ENCODE measurements at places on chromosomes 4 and X.

- no peak for DNase-seq
Observed at GRCh38 chr4:101649790-101650515, 140.6 kb upstream of the BANK1 start.

DNA sequence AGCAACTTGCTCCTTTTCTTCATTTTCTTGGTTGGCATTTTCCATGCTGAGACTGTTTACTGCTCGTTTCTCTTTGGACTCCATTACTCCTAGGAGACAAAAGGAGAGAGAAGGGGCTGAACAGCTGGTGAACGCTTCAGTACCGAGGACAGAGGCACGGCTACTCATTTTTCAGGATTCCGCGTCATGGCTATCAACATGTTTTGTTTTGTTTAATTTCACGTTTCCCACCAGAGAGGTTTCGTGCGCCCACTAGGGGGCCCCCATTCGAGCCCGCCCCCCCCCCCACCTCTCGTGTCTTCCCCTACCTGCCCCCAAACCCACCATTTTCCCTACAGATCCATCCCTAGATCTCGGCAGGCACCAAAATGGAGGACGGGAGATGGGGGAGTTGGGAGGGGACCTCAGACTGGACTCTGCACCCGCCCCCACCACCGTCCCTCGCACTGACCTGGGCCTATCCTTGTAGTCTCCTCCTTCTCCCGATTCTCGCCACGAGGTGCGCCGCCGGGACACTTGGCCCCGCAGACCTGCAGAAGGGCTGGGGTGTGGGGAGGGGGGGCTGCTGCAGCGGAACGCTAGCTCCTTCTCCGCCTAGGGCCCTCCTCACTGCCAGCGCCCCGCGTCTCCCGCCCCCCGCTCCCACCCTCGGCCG lies 653 bp downstream of the BEX1 start:
- no peak for DNase-seq

GRCh38 chr4:1211891-1212545 lies 36.9 kb downstream of the CTBP1 start:
- no peak for DNase-seq

- DNase-seq = no peak
Observed at GRCh38 chr4:5373327-5373726, 322.0 kb downstream of the STK32B start.

DNA sequence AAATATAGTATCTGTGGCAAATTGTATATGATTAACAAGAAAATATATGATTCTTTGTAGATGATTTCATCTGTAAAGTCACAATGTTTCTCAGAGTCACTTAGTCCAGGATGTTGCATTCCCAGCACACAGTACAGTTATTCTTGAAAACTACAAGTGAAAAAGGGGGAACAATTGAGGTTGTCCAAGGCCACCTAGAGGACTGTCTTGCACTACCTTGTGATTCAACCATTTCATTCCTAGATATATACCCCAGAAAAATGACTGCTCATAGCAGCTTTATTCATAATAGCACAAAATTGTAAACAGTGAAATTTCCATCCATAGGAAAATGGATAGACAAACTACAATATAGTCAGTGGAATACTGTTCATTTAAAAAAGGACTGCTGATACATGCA lies 16.0 kb downstream of the C4orf33 start:
- DNase-seq = no peak

- no peak for DNase-seq
Observed at GRCh38 chrX:153592966-153593688, 5.8 kb downstream of the CCNQ start.

DNA sequence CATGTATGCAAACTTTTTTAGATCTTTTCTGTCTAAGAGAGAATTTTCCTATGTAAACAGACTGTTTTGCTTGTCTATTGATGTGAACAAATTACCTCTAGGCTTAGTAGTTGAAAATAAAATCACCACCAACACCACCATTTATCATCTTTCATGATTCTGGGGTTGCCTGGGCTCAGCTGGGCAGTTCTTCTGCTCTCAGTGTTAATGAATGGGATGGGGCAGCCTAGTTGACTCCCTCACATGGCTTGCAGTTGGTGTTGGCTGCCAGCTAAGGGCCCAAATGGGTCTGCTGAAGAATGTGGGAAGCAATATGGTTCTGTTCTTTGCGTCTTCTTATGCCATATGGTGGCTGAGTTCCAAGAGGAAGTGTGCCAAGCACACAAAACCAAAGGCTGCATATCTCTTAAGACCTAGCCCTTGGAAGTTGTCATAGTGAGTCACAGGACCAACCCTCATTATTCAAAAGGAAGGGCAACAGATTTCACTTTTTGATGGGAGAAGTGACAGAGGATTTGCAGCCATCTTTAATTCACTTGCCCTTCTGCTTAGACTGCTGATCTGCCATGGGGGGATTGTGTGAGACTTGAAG lies 17.9 kb downstream of the REELD1 start:
- no peak for DNase-seq

DNA sequence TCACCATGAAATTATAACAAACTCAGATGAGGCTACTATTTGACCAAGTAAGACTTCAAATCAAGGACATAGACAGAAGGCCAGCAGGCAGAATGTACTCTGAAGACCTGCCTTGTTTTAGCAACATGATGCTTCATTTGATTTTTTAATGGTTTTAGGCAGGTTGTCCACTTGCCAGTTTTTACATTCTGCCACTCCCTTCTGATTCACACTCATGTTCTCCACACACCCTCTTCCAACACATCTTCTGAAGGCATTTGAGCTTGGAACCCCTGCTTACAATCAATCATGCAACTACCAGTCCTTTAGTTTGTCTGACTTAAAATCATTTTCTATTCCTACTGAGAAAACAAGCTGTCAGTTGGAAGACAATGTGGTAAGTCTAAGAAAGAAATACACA lies 114.9 kb upstream of the SMIM31 start:
- no peak for DNase-seq

DNA sequence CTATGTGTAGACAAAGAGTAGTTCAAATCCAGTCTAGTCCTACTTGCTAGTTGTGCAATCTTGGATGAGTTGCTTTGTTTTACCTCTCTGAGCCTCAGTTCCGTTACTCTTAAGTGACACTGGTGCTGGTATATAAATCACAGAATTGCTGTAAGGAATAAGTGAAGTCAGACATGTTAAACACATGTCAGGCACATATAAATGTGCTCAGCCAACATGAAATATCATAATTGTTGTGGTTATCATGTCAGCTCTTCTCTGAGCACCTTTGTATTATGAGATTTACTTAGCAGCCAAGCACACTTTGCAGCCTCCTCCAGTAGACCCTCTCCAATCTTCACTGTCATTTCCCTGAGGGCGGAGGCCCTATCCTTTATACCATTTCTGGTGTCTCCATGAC lies 87.9 kb upstream of the PAK3 start:
- DNase-seq = no peak

DNA sequence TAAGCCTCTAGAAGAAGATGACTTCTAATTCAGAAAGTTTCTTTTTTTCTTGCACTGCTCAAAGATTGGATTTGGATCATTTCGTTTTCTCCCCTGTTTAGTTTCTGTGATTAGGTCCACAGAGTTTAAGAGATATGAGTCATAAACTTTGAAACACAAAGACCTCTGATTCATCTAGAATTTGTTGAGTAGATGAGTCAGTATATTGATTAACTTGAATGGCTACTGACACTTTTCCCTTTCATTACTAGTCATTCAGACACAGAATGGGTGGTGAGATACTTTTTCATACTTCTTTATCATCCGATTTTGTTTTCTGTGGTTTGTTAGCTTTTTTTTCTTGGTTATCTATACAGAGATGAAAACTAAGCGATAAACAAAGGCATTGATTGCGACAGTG lies 34.1 kb upstream of the AFF2 start:
- no peak for DNase-seq

- no peak for DNase-seq
Observed at GRCh38 chr4:109407027-109407737, 26.4 kb upstream of the SEC24B start.

DNA sequence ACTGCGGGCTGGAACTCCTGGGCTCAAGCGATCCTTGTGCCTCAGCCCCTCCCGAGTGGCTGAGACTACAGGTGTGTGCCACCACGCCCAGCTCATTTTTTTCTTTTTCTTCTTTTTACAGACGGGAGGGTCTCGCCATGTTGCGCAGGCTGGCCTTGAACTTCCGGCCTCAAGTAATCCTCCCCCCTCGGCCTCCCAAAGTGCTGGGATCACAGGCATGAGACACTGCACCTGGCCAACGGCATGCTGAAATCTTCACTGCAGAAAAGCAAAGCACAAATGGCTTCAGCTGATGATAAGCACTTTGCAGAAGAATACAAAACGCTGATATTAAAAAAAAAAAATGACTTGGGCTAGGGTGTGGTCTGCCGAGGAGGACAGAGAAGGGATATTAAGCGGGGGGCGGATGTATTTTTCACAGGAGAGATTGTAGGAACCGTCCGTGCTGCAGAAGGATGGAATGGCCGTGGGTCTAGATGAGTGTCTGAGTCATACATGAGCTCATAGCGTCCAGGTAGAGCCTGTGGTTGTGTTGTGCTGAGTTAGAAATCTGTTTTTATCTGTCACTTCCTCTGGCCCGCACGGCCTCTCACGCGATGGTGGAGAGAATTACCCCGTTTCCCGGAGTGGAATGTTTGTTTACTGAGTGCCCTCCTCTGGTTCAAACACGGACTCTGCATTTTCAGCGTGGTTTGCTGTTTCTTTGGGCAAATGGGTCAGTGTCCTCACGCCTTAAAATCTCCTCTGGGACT lies 8.5 kb upstream of the AKAP17A start:
- no peak for DNase-seq

DNA sequence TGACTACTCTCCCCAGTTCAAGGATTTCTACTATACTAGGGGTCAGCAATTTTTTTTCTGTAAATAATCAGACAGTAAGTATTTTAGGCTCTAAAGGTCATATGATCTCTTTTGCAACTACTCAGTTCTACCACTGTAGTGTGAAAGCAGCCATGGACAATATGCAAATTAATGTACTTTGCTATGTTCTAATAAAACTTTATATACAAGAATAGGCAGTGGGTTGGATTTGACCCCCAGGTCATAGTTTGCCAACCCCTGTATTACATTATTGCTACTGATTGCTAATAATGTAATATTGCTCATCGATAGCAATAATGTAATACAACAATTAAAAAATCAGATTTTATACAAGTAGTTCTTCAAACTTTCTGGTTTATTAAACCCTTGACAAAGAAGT lies 59.2 kb upstream of the GPR34 start:
- DNase-seq = no peak

DNA sequence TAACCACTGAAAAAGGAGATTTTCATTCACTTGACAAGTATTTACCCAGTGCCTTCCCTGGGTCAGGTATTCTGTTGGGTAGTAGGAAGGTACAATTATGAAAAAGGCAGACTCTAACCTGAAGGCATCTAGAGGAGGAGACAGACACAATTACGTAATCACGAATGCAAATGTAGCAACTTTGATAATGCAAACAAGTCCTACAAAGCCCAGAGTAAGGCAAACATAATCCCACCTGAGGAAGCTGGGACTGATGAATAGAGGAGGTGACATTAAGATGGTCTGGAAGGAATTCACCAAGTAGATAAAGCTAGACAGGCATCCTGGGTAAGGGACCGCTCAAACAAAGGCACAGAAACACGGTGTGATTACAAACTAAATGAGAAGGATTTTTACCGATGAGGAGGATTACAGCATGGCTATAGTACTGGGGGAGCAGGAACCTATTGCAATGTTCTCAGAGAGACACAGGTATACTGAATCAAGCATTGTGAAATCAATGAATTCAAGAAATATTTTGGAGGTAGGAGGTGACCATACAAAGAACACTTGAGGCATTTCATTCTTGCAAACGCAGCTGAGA lies 37.1 kb downstream of the TMEM150C start:
- DNase-seq = no peak

- peak; percentile 32 for DNase-seq
Observed at GRCh38 chr4:152778656-152779512, 646 bp downstream of the TIGD4 start.

DNA sequence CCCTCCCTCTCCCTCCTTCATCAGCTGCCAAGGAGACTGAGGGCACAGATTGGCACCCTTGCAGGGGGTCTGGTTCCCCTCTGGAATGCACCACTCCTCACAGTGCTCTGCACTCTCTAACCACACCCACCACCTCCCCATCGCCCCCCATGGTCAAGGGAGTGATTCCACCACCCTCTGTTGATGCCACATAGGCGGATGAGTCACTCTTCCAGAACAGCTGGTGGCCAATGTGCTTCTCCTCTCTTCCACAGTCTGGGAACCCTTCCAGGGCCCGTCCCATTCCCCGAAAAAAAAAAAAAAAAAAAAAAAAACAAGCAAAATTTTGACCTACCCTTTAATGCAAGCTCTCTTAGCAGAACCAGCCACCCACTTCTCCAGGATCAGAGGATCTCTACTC lies 341.3 kb upstream of the KLF3 start:
- DNase-seq = no peak

GRCh38 chr4:7710126-7710525 lies 229.5 kb downstream of the AFAP1 start:
- DNase-seq = no peak
